Body of pancreas (tissue), 4 donors: ENCODE measurements at places on chromosomes 3 and 15. TPM values are rescaled to one million over a fixed set of nuclear protein-coding genes. Genes with fewer than 3 reads are reported as not detected.

Gene SV2B
- 20.4 TPM for total RNA-seq

Gene KNL1
- total RNA-seq = not detected

Gene CA12
- total RNA-seq = 25.7 TPM

Gene SEMA5B
- 15.2 TPM for total RNA-seq

Gene UPK1B
- total RNA-seq = 6.6 TPM

Gene ZNF80
- not detected for total RNA-seq

Gene EXOG
- 10.5 TPM for total RNA-seq

Gene C3orf22
- not detected for total RNA-seq

Gene SLC24A5
- total RNA-seq = not detected

Gene FANCD2OS
- total RNA-seq = not detected

Gene ALS2CL
- 48.5 TPM for total RNA-seq

Gene STRIT1
- total RNA-seq = not detected

Gene HIGD2B
- total RNA-seq = not detected

Gene C2CD4A
- 2.1 TPM for total RNA-seq

Gene BNC1
- not detected for total RNA-seq

Gene BCL2A1
- 16.5 TPM for total RNA-seq

Gene CSTA
- total RNA-seq = not detected

Gene NMNAT3
- 12.9 TPM for total RNA-seq

Gene PCCB
- total RNA-seq = 14.5 TPM

Gene PLSCR2
- total RNA-seq = not detected

Gene XCR1
- not detected for total RNA-seq

Gene ITIH1
- total RNA-seq = 4.4 TPM

Gene GOLGA8O
- not detected for total RNA-seq

Gene EXD1
- not detected for total RNA-seq

Gene PLOD2
- 24.4 TPM for total RNA-seq

Gene HRG
- total RNA-seq = not detected

Gene ATP1B3
- total RNA-seq = 28.0 TPM

Gene HCN4
- 0.78 TPM for total RNA-seq

Gene GRIP2
- 0.99 TPM for total RNA-seq

Gene A4GNT
- total RNA-seq = 1.8 TPM
